ENCODE measurements at places on chromosomes 2 and 18. TPM values are rescaled to one million over a fixed set of nuclear protein-coding genes. Genes with fewer than 3 reads are reported as not detected.

AKAIN1 gene
- polyA plus RNA-seq, result not detected

C2orf42 gene
- 16.9 TPM for polyA plus RNA-seq

CCL20 gene
- not detected for polyA plus RNA-seq

- no peak for DNase-seq
These were observed 119.2 kb upstream of the ACVR1C start for GRCh38 chr2:157747695-157748370.

DNA sequence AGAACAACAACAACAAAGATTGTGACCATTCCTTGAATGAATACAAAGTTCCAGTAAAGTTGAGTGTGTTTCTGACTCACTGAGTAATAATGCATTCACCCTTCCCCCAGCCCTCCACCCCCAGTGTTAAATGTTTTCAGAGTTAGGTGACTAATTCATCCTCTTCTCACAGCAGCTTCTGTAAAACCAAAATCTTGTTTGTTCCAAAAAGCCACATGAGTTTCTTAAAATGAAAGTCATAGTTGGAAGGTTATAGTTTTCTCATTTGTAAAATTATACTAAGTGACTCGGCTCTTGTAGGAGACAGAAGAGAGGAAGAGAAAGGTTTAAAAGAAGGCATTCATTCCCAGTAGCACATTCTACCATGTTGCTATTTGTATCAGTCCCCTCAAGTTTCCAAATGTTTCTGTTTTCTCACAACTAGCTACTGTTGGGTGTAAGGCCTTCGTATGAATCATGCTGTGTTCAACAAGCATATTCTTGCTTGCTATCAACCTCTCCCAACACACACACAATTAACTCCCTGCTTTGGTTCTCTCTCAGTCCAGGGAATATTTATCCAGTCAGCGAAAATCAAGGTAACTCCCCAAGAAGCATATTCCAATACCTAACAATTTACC is 75.3 kb downstream of the MBD2 start:
- DNase-seq, result no peak

GRCh38 chr18:54035927-54036326 is 188.5 kb downstream of the MBD2 start:
- peak; percentile 19 for DNase-seq

Data from renal pelvis (tissue), 12 donors.